ENCODE measurements at places on chromosomes 12 and 14.

DNA sequence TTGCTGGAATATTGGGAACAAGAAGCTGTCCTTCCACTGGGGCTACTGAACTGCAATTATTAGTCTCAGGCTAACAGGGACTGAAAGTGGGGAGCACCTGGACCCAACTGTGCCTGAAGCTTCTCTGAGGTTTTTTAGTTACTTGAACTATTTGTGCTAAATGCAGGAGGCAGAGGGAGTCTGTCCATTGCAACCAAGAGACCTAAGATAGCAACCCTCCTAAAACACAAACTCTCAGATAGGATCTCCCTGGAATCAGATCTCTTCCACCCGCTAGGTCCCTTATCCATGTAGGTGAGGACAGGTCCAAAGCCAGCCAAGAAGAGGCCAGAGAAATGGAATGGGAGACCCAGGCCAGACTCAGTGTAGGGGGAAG, 58.1 kb downstream of the NCOR2 start:
- no peak for DNase-seq

- no peak for DNase-seq
Measured at GRCh38 chr12:110436231-110436630, 13.9 kb downstream of the ARPC3 start.

GRCh38 chr12:82529101-82529500, 157.6 kb upstream of the TMTC2 start:
- DNase-seq, result no peak

DNA sequence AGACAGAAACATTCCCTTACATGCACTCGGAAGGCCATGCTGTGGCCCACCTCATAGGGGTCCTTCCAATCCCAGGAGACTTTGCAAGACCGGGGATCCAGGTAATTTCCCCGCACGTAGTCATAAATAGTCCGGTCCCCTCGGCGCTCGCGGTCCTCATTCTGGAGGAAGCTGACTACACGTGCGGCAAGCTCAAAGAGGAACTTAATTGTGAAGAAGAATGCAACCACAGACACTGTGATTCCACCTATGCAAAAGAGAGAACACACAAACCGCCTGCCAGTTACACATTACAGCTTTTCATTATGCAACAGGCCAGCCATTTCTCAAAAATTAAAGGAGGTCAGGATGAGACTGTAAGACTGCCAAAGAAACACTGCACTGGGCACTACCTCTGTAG, 28.4 kb downstream of the AREL1 start:
- no peak for DNase-seq

DNA sequence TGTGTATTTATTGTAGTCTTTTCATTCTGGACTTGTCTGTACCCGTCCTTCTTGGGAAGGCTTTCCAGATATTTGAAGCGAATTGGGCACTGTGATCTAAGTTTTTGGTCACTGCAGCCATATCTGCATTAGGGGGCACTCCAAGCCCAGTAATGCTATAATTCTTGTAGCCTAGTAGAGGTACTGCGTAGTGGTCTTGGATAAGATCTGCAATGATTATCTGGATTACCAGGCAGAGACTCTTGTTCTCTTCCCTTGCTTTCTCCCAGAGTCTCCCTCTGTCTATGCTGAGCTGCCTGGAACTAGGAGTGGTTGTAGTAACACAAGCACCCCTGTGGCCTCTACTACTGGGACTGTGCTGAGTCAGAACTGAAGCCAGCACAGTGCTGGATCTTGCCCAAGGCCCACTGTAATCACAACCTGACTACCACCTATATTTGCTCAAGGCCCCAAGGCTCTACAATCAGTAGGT, 30.0 kb downstream of the SLC38A2 start:
- peak; percentile 12 for DNase-seq

DNA sequence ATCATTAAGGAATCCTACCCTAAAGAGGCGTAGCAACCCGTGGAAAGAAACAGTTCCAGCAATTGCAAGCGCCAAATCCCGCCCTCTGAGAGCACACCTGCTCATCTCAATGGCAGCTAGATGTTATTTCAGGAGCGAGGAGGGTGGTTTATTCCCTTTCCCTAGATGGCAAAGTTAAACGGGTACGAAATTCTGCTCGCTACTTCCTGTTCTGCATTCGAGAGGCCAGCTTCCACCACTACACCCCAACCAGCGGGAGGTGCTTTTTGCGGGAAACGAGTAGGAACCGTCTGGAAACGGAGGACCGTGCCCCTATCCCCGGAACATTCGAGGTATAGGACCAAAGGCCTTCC, 536 bp downstream of the VPS29 start:
- DNase-seq, result no peak

DNA sequence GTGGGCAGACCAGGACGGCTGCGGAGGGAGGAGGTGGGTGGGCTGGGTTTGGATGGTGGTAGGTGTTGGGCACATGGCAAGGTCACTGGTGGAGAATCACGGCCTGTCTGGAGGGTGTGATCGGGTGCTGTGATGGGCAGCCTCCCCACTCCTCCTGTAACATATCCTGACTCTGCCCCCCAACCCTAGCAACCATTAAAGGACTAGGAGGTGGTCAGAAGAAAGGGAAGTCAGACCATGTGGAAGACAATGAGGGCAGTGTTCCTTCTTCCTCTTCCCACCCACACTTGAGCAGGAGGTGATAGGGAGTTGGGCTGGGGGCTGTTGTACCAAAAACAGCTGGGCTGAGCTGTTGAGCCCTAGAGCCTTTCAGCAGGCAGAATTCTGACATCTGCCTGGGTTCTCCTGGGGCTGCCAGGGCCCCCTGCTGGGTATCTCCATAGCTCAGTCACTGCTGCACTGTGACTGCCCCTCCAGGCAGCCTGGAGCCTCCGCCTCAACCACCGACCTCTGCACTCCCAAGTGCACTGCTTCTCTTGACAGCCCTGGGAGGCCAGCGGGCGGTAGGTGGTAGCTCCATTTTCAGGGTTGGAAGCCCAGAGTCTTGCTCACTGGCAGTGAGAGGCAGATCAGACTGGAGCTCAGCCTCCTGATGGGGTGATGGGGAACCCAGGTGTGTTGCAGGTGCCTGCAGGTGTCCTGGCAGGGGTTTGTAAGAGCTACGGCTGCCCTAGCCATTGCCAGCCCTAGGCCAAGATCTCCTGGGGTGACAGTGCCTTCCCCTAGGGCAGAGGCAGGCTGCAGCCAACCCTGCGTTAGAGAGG, 15.4 kb downstream of the VASH1 start:
- no peak for DNase-seq

DNA sequence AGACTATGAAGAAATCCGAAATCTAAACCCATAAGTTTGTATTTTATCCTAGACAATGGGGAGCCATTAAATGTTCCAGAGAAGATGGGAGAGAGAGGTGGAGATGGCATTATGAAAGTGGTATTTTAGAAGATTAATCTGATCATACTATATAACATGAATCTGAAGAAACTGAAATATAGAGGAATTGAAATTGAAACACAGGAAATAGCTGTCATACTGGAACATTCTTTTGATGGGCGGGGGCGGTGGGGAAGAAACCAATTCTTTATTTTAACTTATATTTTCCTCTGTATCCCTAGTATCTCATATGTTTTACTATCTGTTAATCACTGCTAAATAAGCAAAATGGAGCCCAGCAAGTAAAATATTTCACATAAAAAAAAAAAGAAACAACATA, 27.0 kb upstream of the FOXN3 start:
- no peak for DNase-seq

- no peak for DNase-seq
Measured at GRCh38 chr14:93984987-93985410, 8.6 kb upstream of the ASB2 start.

DNA sequence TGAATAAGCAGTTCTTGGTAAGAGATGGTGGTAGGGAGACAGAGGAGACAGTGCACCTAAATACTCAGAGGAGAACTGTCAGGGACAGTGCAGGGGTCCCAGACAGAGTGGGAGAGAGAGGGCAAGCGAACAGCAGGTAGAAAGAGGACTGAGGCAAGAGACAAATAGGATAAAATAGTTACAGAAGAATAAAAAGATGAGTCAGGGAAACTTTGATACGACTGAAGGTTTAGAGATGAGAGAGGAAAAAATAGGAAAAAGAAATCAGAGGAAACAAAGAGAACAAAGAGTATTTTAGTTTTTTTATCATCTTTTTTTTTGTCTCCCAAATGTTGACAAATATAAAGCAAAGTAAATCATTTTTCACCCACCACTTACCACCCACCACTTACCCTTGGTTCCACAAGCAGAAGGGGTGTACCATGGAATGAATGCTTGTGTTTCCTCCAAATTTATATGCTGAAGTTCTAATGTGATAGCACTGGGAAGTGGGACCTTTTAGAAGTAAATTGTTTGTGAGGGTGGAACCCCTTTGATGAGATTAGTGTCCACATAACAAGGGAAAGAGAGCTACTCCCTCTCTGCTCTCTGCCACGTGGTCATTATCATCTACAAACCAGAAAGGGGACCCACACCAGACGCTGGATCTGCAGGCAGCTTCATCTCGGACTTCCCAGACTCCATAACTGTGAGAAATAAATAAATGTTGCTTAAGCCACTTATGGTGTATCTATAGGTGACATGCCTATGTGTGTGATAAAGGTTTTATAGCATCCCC, 292.1 kb downstream of the BTG1 start:
- no peak for DNase-seq

DNA sequence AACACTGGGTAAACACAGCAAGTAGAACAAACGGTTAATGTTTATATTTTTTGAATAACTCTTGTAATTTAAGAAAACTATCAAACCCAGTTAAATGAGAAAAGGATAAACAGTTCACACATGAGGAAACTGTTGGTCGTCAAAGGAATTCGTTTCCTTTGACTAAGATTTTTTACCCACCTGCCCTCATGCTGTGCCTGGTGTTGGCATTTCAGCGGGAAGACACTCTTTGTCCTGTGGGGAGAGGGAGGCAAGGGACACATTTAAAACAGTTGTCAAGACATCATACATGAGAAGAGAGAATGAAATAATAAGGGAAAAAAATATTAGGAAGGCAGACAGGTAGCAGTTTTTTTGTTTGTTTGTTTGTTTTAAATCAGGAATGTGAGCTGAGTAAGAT, 70.5 kb downstream of the BHLHE41 start:
- DNase-seq, result no peak

GRCh38 chr14:74671789-74672188, 41.1 kb downstream of the AREL1 start:
- no peak for DNase-seq

DNA sequence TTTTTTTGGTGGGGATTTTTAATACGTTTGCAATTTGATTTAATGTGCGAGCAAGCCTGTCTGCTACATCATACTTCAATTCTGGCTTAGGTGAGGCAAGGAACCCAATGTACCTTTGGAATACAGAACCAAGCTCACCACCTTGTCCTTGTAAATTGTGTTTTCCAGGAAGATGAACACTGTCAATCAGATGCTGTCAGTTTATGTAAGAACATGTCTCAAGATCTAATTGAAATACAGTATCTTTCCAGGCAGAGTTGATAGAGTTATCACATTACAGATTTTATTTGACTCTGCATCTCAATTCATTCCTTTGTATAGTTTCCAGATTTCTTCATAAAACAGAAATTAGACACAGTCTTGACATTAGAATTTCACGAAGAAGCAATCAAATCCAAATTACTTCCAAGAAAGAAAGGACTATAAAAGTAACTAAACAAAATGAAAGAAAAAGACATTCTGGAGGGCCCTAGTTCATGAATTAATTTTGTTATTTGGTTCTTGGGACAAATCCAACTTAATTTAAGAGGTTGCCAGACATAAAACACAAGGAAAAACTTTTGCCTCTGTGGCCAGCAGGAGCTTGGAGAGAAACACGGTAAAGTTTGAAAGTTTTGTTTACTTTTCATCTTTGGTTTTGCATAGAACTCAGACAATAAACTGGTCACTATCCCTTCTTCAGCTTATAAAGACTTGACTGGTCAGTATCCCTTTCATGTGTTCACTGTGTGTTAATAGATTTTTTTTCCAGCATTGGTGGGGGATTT, 16.4 kb upstream of the MED13L start:
- DNase-seq, result no peak

DNA sequence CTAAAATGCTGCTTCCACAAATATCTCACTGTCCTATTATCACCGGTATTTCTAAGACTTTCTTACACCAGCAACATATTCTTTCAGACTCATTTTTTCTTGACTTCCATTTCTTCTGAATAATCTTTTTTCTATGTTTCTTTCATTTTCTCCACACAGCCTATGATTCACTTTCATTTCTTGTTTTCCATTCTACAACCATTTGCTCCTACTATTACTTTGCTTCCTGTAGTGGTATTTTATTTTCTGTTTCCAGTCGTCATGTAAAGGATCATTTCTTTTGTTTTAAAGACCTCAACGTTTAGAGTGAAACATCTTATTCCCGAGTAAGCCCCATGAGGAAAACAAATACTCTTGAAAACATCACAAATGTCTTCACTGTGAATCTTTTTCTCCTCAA, 182.2 kb upstream of the MDGA2 start:
- no peak for DNase-seq

GRCh38 chr12:105032703-105033357, 46.7 kb downstream of the NOPCHAP1 start:
- no peak for DNase-seq

- DNase-seq, result no peak
Measured at GRCh38 chr14:75824318-75824717, 157.5 kb downstream of the TGFB3 start.

- DNase-seq, result no peak
Measured at GRCh38 chr12:59268295-59268809, 327.5 kb upstream of the SLC16A7 start.

DNA sequence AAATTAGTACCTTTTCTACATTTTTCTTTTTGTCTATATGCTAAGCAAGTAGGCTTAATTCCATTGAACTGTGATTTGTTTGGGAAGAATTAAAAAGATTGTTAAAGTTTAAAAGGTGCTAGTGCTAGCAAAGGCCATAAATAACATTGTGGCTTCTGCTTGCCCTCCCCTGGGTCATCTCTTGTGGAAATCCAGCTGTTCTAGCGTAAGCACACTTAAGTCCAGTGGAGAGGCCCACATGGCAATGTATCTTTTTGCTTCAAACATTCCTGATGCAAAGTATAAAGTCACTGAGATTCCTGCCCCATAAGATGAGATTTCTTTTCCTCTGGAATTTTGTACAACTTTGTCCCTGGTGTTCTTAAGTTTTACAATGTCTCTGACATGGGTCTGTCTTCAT, 14.4 kb upstream of the ERGIC2 start:
- DNase-seq, result no peak

GRCh38 chr12:61098031-61098580, 1162.1 kb upstream of the USP15 start:
- no peak for DNase-seq

DNA sequence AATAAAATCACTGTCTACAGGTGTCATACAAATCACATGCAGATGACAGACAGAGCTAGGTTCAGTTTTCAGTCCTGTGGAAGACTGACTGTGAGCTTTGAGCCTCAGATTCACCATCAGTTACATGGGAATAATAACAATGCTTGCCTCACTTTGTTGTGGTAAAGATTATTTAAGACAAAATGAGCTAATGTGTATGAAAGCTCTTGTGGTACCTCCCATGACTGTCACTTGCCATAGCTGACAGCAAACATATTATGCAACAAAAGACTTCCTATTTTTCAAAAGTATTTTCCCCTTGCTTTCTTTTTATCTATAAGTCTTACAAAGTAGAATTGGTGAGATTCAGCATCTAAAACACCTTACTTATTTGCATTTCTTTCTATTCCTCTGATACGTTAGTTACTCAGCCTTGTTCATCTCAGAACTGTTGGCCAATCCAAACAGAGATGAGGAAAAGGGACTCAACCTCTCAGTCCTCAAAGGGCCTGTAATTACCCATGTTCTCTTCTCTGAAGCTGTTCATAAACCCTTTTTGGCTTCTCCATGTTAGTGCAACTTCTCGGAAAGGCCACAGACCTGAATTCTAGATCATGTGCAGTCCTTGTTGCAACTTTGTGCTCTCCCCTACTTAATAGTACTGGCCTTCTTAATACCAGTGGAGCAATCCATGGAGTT, 8.8 kb upstream of the DDHD1 start:
- DNase-seq, result no peak
